Thyroid gland (tissue), 4 donors: ENCODE measurements at places on chromosomes 3 and 15.

- peak; percentile 62 for DNase-seq
These were observed 611 bp downstream of the PIAS1 start for GRCh38 chr15:68054628-68055223.

DNA sequence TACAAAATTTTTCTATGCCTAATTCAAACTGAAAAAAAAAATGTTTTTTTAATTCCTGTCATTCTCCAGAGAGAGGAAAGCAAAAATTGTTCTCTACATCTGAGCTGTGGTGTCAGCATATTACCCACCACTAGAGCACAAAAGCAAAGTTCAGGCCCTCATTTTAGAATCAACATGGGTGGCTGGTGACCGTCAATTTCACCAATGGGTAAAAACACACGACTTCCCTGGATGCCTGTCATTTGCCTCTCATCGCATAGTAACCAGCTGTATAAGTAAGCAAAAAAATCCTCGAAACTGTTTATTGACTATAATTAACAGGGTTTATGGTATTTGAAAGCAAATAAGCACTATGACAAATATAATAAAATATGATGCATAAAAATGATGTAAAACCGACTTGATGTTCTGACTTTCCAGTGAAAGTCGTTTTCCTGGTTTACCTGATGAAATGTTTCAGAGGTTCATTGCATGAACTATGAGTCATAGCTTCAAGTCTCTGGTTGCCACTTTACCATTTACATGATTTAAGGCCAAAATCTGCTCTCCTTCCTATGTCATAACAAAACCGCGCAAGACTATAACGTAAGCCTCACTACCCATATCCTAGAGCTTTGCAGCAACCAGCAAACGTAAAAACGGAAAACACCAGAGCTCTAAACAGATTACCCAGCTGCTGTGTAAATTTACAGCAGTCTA, 60.5 kb downstream of the THBS1 start:
- DNase-seq = no peak

DNA sequence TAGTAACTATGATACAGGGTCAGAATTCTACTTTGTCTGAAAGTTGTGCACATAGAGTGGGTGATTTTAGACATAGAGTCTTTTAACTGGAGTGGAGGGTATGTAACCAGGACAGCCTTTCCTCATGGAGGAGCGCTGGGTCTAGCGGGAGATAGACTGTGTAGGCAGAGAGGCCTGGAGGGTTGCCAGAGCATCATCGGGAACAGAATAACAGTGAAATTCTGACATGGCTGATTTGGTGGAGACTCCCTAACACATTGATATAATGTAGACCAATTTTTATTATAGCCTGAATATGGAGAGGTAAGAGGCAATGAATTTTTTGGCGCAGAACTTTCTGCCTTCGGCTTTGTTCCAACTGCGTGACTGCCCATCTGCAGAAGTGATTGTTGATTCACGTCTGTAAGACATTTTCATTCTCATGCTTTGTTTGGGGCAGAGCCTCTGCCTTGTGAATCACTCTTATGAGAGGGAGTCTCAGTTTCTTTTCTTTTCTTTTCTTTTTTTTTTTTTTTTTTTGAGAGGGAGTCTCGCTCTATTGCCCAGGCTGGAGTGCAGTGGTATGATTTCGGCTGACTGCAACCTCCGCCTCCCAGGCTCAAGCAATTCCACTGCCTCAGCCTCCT, 16.0 kb downstream of the LPP start:
- no peak for DNase-seq

GRCh38 chr15:101580431-101580830, 71.8 kb downstream of the TM2D3 start:
- DNase-seq = no peak

DNA sequence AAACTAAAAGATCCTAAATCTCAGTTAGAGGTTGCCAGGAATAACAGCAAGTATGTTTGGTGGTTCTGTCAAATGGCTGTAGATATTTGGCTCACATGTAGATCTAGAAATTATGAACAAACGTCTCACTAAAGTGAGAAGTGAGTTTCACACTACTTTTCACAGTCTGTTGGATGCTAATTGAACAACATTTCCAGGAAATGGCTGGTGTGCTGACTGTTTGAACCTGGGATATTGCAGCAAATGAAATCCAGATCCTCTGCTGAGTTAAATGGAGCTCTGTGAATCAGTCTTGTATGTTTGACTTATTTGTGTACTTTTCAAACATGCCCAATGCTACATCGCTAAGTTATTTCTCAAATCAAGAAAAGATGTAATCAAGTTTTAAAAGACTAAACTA, 21.3 kb upstream of the RSL24D1 start:
- no peak for DNase-seq

- DNase-seq = no peak
These were observed 31.0 kb upstream of the KLF13 start for GRCh38 chr15:31295658-31296057.

DNA sequence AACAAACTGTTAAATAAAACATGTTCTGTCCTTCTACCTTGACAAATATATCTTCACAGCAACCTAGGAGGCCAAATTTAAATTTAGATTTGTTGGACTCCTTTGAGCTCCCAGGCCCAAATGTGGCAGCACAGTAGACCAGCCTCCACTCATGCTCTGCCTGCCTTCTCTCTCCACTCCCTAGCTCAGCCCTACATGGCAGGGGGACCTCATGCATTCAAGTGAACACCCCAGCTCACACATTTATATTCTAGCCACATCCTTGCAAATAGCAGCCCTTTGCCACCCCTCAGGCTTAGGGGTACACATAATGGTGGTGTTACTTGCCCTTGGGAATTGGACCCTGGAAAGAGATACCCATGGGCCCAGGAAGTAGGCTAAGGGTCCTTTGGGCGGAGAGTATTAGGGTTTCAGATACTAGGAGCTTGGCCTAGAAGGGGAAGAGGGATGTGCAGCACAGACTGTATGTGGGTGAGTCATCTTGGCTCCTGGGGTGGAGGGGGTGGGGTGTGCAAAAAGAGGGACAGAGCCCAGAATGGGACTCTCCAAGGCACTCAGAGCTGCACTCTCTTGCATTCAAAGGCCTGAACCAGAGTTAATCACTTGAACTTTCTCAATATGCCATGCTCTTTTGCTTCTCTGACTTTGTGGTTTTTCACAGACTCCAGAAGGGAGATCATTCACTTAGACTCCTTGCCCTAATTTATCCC, 268.4 kb upstream of the ROPN1 start:
- DNase-seq = peak; percentile 91

DNA sequence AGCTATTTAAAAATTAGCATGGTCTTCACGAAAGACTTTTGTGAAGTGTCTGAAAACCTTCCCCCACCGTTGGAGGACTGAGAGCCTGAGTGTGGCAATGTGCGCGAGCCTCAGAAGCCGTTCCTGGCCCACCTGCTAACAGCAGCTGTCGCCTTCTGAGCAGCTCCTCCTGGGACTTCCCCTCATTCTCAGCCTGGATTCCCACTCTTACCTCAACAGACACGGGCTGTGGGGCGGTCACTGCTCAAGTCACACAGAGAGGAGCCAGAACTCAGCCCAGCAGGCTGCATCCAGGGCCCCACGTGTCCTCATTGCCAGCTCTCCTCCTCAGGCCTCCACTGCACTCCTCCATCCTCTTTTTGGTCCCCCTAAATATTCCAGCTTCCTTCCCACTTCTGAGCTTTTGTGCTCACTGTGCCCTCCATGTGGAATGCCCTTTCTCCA, 7.8 kb downstream of the DNASE1L3 start:
- DNase-seq = no peak

DNA sequence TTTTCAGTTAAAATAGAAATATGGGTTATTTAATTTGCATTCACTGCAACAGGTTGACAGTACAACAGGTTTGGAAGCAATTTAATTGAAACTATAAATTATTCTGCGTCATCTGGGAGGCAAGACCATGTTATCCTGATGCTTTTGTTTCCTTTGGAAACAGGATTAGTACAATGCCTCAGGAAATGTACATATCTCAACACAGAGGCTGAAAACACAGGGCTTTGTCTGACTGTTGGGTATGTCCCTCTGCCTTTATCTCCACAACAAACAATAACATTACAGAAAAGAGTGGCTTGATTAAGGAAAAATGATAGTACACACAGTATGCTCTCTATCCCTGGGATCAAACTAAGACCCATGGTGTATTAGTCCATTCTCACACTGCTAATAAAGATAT, 95.7 kb downstream of the KCNMB2 start:
- no peak for DNase-seq

- DNase-seq = no peak
These were observed 6.0 kb downstream of the PHLDB2 start for GRCh38 chr3:111864821-111865656.

- DNase-seq = no peak
These were observed 87.6 kb downstream of the SYNPR start for GRCh38 chr3:63365671-63366070.

- DNase-seq = no peak
These were observed 61.9 kb upstream of the FSTL1 start for GRCh38 chr3:120512655-120513054.

GRCh38 chr3:67335813-67336212, 318.6 kb downstream of the SUCLG2 start:
- DNase-seq = no peak

- no peak for DNase-seq
These were observed 10.8 kb downstream of the RCN2 start for GRCh38 chr15:76942331-76942730.

GRCh38 chr3:167148136-167148535, 232.0 kb downstream of the ZBBX start:
- DNase-seq = no peak

DNA sequence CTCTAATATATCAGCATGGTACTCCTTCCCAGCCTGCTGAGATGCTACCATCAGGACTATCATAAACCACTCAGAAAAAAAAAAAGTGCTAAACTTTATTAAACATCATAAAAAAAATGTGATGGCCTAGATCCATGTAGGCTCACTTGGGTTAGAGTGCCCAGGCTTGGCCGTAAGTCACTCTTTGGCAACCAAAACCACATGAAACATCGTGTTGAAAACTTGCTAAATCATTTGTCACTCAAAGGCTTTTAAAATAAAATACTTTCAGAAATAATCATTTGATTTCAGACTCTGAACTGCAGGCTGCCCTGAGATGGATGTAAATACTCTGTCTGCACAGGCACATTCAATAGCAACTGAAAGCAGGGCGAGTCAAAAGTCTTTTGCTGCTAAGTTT, 78.4 kb upstream of the WNT5A start:
- DNase-seq = no peak
